ENCODE measurements at places on chromosomes 7 and 10.

GRCh38 chr10:72794260-72794659, 99.3 kb upstream of the OIT3 start:
- no peak for DNase-seq

- no peak for DNase-seq
Observed at GRCh38 chr7:151810441-151811232, 66.3 kb downstream of the PRKAG2 start.

DNA sequence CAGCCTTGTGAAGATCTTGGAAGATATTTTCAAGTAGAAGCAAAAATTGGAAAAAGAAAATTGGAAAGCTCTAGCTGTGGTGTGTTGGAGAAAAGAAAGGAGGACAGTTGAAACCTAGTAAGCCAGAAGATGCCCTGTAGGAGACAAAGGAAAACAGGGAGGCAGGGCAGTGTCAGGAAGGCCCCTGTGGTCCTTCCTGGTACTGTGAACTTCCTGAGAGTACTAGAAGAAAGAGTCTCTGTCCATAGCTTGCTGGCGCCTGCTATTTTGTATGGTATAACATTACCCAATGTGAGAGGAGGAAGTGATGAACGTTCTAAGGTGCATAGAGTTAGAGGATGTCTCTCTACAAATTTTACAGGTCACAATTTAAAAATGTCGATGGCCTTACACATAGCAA, 183.1 kb downstream of the CTTNBP2 start:
- DNase-seq: no peak

DNA sequence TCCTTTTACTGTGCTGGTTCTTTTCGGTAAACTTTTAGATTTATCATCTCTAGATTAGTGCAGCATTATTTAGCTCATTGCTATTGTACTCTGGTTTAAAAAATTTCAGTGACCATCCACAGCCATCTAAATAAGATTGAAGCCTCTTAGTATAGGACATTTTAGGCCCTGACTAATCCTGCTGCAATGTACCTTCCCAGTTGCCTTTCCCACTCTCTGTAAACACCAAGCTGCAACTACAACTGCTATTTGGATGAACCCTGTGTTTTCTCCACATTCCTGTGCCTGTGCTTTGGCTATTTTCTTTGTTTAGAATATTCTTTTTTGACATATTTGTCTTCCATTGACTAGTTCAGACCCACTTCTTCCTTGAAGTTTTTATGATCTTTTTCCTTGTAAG, 314.6 kb downstream of the AUTS2 start:
- no peak for DNase-seq

- DNase-seq: no peak
Observed at GRCh38 chr7:50436133-50436806, 13.9 kb downstream of the FIGNL1 start.

DNA sequence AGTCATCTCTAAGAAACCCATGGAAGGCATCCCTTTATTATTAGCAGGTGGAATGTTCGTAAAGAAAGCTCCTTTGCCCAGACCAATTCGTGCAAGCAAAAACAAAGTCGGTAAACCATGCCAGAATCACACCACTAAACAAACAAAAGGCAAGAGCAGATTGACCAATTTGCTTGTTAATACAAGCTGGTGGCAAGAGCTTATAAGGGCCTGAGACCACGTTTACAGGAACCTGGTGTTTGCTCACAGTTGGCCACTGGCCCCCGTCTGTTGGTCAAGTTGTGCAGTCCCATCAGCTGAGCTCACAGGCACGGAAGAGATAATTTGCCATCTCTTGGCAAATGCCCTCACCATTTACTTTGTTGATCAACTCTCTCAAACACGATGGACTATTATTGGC, 342.2 kb upstream of the MKI67 start:
- DNase-seq: no peak

Measured in stimulated activated CD8-positive, alpha-beta memory T cell treated with anti-CD3 and anti-CD28 coated beads, Interleukin-4, amount 100 ng/mL, for 48 hours (primary cell).